ENCODE measurements at places on chromosomes 11 and 22. TPM values are rescaled to one million over a fixed set of nuclear protein-coding genes. Genes with fewer than 3 reads are reported as not detected.

DNA sequence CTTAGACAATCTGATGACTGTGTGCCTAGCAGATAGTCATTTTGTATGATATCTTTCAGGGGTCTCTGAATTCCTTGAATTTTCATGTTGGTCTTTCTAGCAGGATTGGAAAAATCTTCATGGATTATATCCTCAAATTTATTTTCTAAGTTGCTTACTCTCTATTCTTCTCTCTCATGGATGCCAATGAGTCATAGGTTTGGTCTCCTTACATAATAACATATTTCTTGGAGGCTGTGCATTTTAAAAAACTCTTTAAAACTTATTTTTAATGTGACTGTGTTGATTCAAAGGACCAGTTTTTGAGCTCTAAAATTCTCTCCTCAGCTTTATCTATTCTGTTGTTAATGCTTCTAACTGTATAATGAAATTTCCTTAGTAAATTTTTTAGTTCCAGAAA is 198.7 kb downstream of the AASDHPPT start:
- DNase-seq = no peak

DNA sequence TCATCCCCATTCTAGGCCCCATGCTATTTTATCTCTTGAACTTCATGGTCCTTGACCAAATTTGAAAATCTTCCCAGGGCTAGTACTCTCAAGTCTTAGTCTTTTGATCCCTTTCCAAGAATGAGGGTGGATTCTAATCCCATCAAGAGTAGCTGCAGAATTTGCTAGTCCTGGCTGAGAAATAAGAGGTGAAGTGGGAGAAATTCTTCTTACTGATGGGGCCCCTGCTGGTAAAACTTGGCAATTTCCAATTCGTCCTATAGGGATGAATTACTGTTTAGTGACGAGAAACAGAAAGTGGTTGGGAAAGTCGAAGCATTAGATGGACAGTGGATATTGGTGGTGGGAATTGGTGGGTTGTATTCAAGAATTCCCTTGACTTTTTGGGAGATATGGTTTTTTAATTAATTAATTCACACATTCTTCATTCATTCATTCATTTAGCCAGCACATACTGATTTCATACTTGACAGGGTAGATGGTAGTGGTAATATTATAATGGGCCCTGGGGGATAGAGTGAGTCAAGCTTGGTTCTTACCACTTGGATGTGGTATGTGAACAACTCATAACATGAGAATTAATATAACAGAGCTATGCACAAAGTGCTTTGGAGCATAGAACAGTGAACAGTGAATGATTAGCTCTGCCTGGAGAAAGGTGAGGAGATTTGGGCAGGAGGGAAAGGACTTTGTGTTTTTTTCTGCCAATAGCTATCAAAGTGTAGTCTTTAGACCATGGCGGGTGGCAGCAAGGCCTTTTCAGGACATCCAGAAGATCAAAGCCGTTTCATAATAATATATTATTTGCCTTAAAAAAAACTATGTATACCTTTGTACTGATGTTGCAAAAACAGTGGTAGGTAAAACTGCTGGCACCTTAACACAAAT is 103.8 kb downstream of the STIM1 start:
- DNase-seq = peak; percentile 86

DNA sequence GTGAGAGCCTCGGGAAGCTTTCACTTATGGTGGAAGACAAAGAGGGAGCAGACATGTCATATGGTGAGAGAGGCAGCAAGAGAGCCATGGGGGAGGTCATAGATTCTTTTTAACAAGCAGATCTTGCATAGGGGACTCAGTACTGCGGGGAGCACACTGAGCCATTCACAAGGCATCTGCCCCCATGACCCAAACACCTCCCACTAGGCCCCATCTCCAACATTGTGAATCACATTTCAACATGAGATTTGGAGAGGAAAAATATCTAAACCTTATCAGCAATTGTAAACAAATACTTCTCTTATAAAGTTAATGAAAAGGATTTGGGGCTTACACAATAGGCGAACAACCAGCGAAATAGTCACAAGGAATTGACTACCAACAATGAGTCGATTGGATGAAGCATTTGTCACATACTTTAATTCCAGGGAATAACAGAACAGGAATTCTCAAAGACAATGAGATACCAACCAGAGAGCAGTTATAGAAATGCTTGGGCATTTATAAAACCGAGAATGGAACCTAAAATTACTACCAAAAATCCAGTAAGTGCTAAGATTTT is 7.3 kb downstream of the DDI1 start:
- DNase-seq = no peak

- no peak for DNase-seq
These were observed 8.4 kb upstream of the RASSF10 start for GRCh38 chr11:13000721-13001120.

- DNase-seq = no peak
These were observed 2.0 kb downstream of the SIPA1 start for GRCh38 chr11:65639623-65640482.

DNA sequence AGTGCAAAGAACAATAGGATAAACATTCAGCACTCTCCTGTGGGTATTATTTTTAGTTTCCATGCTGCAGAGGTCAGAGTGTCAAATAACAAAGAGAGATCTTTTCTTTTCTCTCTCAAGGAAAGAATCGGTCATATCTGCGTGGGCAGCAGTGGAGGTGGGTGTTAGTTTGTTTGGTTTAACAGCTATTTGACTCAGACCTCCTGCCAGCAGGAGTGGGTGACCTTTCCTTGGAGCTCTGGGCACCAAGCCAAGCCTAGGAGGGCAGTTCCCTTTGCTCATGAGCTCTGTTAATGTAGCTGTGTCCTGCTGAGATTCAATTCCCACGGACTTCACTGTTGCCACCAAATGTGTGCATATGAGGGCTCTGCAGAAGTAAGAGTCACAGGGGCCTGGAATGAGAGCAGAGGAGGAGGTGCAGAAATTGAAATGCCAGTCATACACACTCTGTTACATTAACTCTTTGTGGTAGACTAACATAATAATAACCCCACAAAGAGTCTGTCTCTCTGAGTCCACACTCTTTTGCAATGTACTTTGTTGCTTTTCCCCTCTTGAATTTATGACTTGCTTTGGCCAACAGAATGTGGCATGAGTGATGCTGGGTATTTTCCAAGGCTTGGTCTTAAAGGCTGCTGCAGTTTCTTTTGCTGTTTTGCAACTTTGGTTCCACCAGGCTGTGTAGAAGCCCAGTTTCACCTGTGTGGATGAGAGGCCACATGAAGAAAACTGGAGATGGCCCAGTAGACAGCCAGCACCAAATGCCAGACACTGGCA is 76.0 kb upstream of the GRK3 start:
- no peak for DNase-seq

DNA sequence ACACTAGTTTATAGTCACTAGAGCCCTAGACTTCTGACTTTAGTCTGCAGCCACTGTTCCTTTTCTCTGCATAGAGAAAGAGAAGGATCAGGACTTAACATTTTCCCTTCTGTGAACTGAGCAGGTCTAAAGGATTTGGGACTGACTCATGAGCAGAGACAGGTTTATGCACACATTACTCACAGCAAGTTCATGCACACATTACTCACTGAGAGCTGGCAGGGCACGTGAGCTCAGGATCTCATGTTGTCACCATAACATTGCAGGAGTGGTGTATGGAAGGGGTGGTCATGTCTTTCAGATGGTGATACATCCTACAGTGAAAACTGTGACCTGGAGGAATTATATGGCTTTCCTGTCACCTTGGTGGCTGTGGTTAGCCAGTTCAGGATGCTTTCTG is 56.4 kb downstream of the CEP164 start:
- DNase-seq = peak; percentile 92

- DNase-seq = no peak
These were observed 8.4 kb downstream of the DAGLA start for GRCh38 chr11:61688365-61689163.

DNA sequence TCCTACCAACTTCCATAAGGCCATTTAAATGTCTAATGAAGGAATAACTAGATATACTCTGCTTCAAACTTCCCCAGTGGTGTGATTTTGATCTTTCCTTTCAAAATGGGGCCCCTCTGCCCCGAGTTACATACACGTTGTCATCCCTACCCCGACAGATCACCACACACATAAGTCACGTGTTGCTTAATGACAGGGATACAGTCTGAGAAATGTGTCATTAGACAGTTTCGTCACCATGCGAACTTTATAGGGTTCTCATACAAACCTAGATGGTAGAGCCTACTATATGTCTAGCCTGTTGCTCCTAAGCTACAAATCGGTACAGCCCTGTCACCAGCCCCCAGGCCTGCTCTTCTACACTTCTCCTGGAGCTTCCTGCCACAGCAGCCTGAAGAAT is 49.8 kb upstream of the SCUBE2 start:
- DNase-seq = no peak

GRCh38 chr22:46308283-46308988 is 11.8 kb downstream of the GTSE1 start:
- DNase-seq = no peak

DNA sequence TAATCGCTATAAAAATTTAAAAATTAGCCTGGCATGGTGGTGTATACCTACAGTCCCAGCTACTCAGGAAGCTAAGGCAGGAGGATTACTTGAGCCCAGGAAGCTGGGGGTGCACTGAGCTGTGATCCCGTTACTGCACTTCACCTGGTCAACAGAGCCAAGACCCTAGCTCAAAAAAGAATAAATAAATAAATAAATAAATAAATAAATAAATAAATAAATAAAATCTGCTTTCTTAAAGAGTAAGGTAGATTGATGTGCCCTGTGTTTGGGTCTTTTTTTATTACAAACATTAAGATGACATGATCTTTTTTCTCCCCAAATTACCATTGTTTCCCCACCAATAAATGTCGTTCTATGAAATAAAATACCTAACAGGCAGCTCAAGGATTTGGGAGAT is 114.3 kb upstream of the APOA1 start:
- no peak for DNase-seq

- peak; percentile 17 for DNase-seq
These were observed 11.8 kb downstream of the TUB start for GRCh38 chr11:8092587-8093424.

GRCh38 chr11:102664001-102664752 is 39.0 kb upstream of the MMP20 start:
- no peak for DNase-seq

- DNase-seq = no peak
These were observed 72.2 kb downstream of the GAB2 start for GRCh38 chr11:78345450-78345849.

DNA sequence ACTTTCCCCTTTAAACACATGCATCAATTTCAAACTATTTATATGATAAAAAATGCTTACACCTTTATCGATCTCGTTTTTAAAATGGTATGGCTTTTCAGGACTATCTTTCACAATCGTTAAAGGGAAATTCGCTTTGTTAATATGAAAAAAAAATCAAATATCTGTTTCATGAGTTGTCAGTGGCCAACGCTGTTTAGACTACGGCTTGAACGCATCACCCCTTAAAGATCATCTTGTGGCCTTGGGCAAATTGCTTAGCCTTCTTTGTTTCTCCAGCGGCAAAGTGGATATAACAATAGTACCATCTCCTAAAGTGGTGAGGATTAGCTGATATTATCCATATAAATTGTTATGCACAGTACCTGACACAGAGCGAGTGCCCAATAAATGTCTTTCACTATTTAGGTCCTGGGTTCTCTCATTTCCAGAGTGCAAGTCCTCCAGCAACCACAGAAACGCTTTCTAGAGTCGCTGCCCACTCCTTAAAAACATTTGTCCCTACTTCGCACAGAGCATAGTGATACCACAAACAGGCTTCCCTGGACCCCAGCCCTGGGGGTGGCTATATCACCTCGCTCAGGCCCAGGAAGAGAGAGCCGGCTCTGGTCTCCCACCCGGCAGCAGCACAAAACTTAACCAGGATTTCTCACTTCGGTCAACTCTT is 904 bp downstream of the SLC35F2 start:
- DNase-seq = no peak

DNA sequence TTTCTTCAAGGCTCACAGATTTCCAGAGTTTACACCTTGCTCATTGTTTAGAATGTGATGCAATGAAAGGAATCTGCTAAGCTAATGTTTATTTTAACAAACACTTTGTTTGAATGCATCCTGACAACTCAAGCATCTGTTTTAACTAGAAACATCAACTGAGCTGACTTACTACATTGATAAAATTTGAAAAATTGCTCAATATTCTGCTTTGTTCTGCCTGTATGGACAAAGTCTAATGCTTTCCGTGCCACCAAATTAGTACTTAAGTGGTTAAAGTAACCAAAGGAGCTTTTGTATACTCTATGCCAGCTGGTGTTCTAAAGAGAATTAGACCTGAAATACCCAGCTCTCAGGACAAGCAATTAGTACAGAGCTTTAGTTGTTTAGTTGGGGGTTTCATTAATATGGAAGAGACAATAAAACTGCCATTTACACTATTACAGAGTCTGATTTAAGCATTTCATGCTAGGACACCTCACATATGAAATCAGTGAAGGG is 105.2 kb downstream of the MAML2 start:
- no peak for DNase-seq

The UPK3A gene
- not detected for total RNA-seq

The AGBL2 gene
- total RNA-seq = 0.63 TPM

The MYOD1 gene
- total RNA-seq = not detected

All from foreskin keratinocyte (primary cell).